ENCODE measurements at places on chromosomes 4 and X.
A peak's percentile ranks its signal among the peaks of the same experiment; 100 is the strongest.

GRCh38 chr4:63430105-63430504, 979.1 kb downstream of the TECRL start:
- DNase-seq: no peak

GRCh38 chr4:31647786-31648185, 927.6 kb downstream of the PCDH7 start:
- no peak for DNase-seq

DNA sequence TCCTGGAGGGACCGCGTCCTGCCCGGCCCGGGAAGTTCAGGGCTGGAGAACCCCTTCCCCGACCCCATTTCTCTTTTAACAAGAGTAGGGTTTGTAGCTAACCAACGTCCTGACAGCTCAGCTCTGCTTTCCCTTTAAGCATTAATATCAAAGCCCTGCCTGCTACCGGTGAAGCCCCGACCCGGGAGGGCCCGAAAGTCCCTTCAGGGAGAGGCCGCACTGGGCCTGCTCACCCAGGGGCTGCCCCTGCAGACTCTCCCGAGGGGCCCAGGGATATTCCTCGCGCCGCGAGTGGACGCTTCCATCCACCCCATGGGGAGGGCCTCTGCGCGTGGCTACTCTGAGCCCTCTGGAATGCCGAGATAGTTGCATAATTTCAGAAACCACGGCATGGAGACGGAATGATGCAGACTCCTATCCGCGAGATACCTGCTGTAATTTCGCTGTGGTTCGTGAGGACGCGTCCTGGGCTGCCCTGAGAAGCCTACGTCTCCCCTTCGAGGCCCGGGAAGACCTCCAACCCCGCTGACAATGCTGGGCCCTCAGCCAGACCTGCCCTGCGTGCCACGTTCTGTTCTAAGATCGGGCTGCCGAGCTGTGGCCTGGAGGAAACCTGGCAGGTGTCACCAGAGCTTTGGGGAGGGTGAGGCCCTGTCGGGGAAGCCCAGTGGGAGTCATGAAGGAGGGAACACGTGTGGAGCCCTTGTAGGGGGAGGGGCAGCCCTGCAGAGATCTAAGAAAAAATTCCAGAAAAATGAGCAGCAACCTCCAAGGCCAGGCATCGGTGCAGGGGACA, 999 bp upstream of the CTBP1 start:
- peak; percentile 49 for DNase-seq

DNA sequence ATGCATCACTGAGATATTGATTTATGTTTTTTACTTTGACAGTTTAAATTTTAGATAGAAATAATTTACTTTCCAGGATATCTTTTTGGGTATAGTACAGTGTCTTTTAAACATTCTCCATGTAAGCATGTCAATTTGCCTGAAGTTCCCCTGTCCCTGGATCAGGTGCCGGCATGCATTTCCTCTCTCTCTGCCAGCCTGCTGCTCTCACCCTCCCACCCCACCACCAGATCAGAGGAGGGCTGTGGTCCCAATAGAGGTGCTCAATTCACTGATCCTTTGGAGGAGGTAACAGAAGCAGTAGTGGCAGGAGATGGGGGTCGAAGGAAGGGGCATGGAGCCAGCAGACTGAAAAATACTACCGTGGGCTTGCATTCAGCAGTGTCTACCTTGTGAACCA, 28.3 kb upstream of the DSPP start:
- DNase-seq: no peak

DNA sequence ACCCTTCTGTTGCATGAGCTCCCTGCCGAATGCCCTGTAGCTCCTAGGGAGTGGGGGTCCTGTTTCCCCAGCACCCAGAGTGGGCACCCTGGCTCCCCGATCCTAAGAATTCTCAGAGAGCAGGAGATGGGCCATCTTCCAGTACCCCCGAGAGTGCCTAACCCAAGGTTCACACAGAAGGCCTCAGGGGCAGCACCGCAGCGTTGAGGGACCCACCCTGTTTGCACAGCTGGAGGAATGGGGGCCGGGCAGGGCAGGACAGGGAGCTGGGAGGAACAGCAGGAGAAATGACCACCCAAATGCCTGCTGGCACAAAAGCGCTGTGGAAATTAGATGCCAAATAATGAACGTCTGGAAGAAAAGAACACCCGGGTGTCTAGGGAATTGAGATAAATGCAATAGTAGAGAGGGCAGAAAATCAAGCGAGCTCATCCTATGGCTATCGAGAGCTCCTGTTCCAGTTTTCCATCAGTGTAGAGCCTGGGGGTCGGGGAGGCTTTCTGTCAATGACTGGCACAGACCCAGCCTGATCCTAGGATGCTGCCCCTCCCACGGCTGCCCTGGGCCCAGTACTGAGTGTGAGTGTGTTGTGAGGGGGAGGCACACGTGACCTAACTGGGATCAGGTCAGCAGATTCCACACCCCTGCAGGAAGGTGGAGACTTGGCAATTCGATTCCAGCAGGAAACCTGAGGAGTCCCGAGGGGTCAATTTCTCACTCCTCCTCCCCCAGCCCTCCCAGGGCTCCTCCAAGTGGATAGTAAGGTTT, 25.7 kb downstream of the SEPTIN6 start:
- DNase-seq: no peak

DNA sequence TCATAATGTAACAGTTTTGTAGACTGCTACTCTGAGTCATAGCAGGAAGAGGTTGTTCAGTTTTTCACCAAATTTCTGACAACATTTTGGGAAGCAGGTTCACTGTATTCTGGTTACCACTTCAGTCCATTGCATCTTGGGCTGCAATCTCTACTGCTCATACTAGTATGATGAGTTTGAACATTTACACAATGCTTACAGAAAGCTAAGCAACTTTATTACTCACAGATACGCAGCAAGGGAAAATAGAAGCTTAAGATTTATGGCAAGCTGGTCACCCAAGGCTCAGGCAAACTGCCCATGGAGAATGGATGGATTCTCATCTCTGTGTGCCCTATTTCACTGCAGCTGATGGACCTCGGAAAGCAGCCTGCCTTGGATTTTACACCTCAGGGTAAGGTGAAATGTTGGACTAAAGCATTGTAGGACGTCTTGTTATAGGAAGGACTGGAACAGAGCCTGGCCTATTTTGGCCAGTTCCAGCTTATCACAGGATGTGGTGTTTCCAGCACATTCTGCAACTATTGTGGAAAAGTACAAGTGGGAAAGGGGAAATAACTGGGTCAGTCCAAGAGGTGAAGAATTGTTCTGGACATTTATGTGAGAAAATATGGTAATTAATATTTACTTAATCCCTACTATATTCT, 887.1 kb upstream of the AGA start:
- no peak for DNase-seq

DNA sequence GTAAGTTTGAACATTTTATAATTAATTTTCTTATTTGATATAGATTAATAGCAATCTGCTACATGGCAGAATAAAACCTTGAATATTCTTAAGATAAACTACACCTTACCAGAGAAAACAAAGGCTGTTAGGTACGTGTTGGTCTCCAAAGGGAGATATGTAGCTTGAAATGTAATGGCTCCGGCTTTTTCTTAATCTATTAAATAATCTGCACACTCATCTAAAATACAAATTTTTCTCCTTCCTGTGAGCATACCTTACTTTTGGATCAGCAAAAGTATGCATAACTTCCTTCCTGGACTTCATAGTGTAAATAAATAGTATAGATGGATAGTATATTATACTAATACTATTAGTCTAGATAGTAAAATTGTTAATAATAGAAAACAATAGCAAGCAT, 141.3 kb downstream of the JADE1 start:
- no peak for DNase-seq

GRCh38 chrX:103513067-103513466, 6.2 kb downstream of the RAB40A start:
- no peak for DNase-seq

DNA sequence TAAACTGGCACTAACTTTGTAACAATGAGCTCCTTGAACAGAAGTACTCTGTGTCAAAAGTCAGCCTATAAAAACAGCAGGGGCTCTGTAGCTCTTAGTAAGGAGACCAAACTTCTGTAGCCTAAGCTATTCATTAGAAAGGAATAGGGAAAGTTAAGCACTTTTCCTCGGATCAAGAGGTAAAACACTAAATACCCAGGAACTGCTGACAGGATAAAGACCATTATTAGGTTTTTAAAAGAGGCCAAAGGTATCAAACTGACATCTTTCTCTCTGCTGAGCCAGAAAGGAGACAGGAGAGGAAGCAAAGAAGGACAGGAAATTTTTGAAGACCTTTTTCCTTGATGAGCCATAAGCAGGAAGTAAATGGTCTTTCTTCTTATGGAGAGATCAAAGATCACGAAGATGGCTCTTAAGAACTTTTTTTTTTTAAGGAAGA, 31.9 kb downstream of the ANAPC10 start:
- DNase-seq: no peak

GRCh38 chr4:20901851-20902250, 201.6 kb downstream of the PACRGL start:
- DNase-seq: no peak

DNA sequence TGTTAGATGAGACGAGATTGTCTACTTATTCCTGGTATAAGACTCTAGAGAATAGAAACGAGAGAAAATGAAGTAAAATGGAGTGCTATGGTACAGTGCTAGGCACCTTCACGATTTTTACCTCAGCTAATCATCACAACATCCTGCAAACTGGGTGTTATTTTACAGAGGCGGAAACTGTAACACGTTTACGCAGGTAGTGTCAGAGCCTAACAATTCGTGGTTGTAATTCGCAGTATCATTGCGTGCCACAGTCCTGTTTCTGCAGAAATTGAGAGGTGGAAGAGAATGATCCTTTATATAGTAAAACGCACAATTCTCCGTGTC, 383 bp upstream of the TBC1D19 start:
- no peak for DNase-seq

DNA sequence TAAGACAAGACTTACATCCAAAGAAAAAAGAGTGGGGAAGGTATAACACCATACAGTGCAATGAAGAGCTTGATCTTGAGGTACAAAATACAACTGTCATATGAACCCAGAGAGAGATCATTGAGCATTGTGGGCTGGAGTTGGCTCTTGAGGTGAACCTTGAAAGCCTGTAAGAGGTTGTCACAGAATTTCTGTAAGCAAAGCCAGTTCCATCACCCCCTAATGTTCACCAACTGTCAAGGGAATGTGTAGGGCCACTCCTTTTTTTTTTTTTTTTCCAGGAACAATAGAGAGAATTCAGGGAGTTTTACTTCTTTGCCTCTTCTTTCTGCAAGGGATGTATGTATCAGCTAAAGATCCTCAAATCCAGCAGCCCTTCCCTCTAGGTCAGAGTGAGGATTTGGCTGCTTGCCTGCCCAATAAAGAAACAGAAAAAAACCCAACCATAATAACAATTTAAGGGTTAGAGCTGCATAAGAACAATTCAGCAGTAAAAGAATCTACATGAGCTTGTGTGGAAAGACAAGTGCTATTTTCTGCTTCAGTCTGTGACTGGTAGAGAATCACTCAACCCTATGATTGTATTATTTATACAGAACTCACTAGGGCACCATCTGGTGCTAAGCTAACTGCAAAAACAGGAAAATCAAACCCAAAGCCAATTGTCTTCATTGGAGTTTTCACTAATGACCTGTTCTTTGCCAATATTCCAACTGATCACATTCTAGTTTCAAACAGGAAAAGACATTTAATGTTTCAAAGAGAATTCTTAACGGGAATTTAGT, 217.5 kb upstream of the TEX13C start:
- DNase-seq: no peak

GRCh38 chrX:19731307-19731820, 156.0 kb downstream of the SH3KBP1 start:
- no peak for DNase-seq

- DNase-seq: no peak
Observed at GRCh38 chrX:31603411-31604120, 531.7 kb upstream of the FTHL17 start.

GRCh38 chr4:3640587-3640962, 108.4 kb upstream of the LRPAP1 start:
- DNase-seq: no peak

DNA sequence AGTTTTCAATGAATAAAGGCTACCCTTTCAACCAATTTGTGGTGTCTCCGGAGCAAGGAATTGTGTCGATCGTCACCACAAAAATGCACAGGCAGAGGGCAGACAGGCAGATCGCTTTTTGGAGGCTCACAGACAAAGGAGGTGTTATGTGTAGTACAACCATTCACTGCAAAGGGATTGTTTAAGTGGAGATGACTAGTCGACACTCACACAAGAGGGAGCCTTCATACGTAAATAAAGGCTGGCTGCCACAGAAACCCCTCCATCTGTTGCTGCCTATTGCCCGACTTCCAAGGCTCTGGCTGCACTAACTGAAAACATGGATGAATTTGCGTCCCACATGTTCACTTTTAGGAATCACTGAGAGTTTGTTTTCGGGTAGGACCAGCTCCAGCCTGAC, 281.1 kb downstream of the NKX6-1 start:
- no peak for DNase-seq

- DNase-seq: no peak
Observed at GRCh38 chr4:80206521-80207171, 9.3 kb downstream of the PRDM8 start.

DNA sequence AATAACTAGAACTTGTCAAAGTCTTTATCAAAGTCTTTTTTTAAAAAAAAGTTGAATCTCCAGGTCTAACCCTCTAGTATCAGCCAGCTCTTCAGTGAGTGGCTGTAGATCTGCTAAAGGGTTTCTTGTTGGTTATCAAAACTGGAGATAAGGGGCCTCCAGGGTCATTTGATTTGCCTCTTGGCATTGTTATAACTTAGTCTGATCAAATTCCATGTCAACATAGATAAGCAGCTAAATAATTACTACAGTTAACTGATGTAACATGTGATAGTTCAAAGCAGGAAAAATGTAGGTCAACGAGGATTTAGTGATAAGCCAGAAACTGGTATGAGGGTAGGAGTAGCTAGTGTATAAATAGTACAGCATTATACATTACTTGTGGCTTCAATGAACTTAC, 465.1 kb downstream of the PDHA2 start:
- DNase-seq: no peak

- DNase-seq: no peak
Observed at GRCh38 chrX:46328133-46328532, 217.1 kb downstream of the ZNF674 start.

DNA sequence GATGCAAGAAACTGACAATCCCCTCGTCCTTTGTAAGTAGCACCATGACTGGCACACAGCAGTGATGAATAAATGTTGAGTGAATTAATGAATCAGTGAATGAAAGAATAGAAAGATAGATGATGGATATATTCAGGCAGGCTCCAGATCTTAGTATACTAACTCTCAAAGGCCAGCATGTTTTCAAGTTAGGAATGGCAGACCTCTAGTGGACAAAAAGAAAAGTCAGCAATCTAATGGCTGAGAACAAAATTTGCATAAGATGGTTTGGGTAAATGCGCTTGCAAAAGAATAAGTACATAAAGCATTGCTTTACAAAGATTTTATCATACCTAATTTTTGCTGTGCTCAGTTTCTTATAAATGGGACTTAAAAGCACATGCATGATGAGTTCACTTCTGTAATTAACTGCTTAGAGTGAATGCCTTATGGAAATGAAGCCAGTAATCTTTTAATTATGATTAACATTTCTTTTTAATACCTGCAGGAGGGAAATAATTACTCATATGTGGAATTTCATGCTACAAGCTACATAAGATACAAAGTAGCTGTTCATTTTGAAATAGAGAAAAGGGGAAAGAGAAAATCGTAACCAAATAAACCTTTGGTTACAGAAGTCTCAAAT, 126.9 kb upstream of the GPRIN3 start:
- DNase-seq: no peak

Measured in effector memory CD4-positive, alpha-beta T cell (primary cell).